NCI-H187 treated with DMSO at 0.1 percent for 48 hours (cell line): ENCODE measurements at places on chromosomes 4 and X.
A peak's percentile ranks its signal among the peaks of the same experiment; 100 is the strongest.

- no peak for DNase-seq
These were observed 34.9 kb upstream of the TRO start for GRCh38 chrX:54885740-54886139.

GRCh38 chr4:165635951-165636350, 237.1 kb upstream of the TLL1 start:
- DNase-seq: no peak

GRCh38 chr4:5955856-5956255, 62.4 kb downstream of the C4orf50 start:
- DNase-seq: no peak

DNA sequence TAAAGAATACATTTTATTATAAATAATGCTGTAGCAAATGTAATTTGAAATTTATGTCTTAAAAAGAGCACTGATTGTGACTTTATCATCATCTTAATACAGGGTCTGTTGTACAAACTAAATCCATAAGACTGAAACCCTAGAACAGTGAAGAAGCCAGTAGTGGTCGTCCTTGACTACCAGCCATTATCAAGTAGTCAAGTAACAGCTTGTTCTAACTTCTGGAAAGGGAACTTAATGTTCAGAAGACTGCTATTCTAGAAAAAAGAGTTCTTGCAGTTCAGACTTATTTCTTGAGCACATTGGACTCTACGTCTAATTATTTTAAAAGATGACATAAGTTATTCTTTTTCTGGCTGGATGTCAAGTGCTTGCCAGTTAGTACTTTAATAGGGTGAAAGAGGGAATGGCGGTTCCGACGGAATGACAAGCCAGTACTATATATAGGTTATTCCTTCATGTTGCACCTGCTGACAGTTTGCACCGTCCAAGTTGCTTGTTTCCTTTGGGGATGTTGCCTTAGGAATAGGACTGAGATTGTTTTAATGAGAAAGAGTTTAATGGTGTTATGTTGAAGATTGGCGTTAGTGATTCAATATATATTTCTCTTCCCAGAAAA, 109.9 kb downstream of the RAPGEF2 start:
- no peak for DNase-seq

GRCh38 chr4:42709392-42710065, 52.6 kb upstream of the ATP8A1 start:
- DNase-seq: no peak

- no peak for DNase-seq
These were observed 84.3 kb downstream of the RRAGB start for GRCh38 chrX:55801811-55802210.

- DNase-seq: no peak
These were observed 33.7 kb upstream of the HPRT1 start for GRCh38 chrX:134426281-134426680.

- no peak for DNase-seq
These were observed 123.7 kb downstream of the STOX2 start for GRCh38 chr4:184028561-184029374.

DNA sequence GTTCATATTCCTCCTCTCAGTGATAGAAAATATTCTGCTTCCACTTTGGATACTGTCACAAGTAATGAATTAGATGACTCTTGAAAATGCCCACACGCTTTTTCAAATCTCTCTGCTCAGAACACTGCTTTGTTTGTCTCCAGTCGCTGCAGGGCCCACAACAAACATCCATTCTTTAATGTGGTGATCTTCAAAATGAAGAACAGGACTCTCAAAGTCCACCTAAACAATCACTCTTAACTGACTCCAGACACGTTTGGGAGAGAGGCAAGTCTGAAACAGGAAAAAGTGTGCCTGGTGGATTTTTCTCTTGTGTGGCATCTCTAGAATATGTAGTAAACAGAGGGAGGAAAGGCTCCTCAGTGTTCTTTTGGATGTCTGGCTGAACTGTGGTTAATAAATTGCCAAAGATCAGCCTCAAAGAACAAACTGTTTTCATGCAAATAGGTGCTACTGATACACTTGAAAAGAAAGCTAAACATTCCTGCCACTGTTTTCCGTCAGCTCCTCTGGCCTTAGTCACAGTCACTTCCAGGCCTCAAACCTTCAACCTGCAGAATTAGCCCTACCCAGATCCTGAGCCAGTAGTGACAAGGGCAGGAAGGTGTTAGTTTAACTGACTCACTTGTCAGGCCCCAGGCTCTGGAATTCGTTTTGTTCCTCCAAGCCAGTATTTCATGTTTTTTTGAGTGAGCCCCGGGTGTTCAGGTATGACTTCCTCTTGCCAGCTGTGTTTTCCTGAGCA, 259.6 kb upstream of the GPC4 start:
- DNase-seq: no peak

- DNase-seq: no peak
These were observed 25.5 kb downstream of the MID2 start for GRCh38 chrX:107851215-107851614.

GRCh38 chrX:147602176-147602696, 309.5 kb upstream of the FMR1 start:
- DNase-seq: peak; percentile 1

- no peak for DNase-seq
These were observed 354.2 kb upstream of the FAT1 start for GRCh38 chr4:187077744-187078401.

DNA sequence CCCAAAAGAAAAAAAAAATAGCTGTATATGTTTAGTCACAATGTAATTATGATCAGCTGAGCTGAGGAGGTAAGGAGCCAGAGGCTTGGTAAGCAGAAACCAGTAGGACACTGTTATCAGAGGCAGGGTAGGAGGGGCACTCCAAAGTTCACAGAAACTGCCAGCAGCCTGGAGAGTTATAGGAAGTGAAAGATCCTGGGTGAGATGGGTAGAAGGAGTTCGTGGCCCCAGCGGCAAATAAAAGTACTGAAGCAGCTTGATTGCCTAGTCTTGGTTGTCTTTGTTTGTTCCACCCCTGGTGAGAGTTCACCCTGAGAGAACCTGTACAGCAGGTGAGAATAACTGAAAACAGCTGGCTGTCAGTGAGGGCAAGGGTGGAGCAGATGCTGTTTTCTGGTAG, 340.8 kb downstream of the ADGRL3 start:
- no peak for DNase-seq

- no peak for DNase-seq
These were observed 46.1 kb upstream of the TSPAN7 start for GRCh38 chrX:38515291-38515690.

DNA sequence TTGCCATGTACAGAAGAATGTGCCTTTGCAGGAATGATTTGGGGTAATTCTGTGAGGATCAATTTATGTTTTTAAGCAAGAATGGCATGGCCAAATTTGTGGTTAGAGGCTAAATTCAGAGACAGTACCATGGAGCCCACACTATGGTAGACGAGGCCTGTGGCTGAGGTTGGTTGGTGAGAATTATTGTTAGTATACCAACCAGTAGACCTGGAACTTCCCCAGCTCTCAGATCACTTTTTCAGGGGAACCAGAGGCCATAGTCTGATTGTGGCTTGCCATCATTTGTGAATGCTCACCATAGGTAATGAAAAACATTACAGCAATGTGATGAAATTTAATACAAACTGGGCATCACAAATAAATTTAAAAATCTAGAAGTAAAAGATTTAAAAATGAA, 56.3 kb downstream of the SHISA3 start:
- DNase-seq: no peak

DNA sequence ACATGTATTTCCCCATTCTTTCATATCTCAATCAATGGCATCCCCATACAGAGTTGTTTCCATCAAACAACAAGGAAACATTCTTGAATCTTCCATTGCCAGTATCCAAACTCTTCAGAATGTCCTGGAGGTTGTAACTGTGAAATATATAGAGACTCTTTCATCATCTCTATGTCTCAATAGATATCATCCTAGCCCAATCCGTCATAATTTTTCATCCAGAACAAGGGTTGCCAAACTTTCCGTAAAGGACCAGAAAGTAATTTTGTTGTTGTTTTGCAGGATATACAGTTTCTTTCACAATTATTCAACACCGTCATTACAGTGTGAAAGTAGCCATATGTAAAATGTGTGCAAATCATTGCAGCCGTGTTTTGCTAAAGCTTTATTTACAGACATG, 15.2 kb upstream of the CXCL6 start:
- DNase-seq: no peak

- no peak for DNase-seq
These were observed 1.8 kb downstream of the UBQLN2 start for GRCh38 chrX:56564921-56565840.
